ENCODE measurements at places on chromosomes 12 and 14.

DNA sequence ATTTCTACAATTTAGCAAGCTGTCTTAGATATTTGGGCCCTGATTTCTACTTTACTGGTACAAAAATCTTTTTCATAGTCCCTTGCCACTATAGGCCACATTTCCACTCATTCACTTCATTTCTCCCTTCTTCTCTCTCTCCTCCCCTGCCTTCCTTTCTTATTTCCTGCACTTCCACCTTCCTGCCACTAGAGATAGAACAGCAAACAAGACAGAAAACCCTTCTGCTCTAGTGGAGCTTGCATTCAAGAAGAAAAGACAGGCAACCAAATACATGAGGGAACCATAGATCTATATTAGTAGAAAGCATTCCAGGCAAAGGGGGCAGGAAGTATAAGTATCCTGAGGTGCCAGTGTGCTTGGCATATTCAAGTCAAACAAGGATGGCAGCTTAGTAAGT lies 623.5 kb downstream of the FLRT2 start:
- no peaks in the 10 kb centered on the region for H3K27me3 ChIP-seq
- no peak overlapping the region for H3K4me3 ChIP-seq
- H3K36me3 ChIP-seq, result no peaks in the 10 kb centered on the region
- no peaks in the 10 kb centered on the region for H3K4me1 ChIP-seq
- H3K27ac ChIP-seq, result no peak overlapping the region

DNA sequence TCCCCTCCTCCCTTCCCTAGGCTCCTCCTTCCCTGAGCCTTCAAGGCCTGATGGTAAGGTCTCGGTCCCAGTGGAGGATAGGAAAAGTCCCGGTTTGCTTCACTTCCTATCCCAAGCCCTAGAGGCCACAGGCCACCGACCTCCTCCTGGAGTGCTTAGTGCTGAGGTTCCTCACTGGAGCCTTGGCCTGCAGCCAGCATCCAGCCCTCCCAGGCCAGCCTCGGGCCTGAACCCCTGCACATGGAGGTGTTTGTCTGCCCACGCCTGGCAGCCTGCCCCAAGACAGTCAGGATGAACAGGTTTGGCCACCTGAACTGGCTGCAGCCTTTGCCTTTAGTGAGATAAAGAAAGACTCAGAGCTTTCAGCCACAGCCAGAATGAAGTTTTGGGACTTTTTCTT lies 15.8 kb upstream of the KRT7 start:
- H3K4me1 ChIP-seq, result no peaks in the 10 kb centered on the region
- H3K27me3 ChIP-seq, result peaks cover 12% of the 10 kb centered on the region
- H3K36me3 ChIP-seq, result no peaks in the 10 kb centered on the region
- no peak overlapping the region for H3K27ac ChIP-seq

DNA sequence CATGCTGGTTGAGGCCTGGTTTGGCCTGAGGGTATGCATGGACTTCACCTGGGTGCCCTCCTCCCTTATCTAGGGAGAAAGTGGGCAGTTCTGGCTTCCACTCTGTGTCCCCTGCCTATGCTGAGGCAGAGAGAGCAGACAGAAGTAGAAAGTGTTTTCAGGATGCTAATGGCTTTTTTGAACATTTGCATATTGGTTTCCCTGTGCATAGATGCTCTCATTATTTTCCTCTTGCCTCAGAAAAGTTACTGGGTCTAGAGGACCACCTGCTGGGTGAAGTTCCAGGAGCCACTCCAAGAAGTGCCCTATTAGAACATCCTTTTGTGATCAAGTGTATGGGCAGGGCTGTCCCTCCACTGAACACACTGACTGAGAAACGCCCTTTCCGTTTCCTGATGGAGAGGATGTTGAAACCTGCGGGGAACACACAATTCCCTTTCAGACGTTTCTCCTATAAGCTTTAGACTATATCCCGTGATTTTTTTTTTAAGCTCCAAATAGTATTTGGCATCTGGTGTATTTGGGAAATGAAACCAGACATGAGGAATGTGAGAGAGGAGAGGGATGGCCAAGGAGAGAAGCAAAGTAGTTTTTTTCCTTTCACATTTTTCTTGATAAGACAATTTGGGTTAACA lies 66.6 kb downstream of the DAAM1 start:
- no peak overlapping the region for H3K4me3 ChIP-seq
- no peak for DNase-seq
- H3K4me1 ChIP-seq, result peaks cover 8% of the 10 kb centered on the region

GRCh38 chr14:68968051-68968450 lies 11.1 kb downstream of the ACTN1 start:
- H3K4me1 ChIP-seq, result peaks cover 20% of the 10 kb centered on the region
- DNase-seq, result no peak
- peaks cover 4% of the 10 kb centered on the region for H3K27me3 ChIP-seq
- no peak overlapping the region for H3K27ac ChIP-seq
- no peaks in the 10 kb centered on the region for H3K36me3 ChIP-seq
- H3K4me3 ChIP-seq, result no peak overlapping the region

GRCh38 chr14:54374117-54374884 lies 22.5 kb upstream of the CDKN3 start:
- no peak for DNase-seq
- H3K27me3 ChIP-seq, result peaks cover 3% of the 10 kb centered on the region
- H3K4me3 ChIP-seq, result no peak overlapping the region
- no peaks in the 10 kb centered on the region for H3K4me1 ChIP-seq
- H3K27ac ChIP-seq, result no peak overlapping the region

DNA sequence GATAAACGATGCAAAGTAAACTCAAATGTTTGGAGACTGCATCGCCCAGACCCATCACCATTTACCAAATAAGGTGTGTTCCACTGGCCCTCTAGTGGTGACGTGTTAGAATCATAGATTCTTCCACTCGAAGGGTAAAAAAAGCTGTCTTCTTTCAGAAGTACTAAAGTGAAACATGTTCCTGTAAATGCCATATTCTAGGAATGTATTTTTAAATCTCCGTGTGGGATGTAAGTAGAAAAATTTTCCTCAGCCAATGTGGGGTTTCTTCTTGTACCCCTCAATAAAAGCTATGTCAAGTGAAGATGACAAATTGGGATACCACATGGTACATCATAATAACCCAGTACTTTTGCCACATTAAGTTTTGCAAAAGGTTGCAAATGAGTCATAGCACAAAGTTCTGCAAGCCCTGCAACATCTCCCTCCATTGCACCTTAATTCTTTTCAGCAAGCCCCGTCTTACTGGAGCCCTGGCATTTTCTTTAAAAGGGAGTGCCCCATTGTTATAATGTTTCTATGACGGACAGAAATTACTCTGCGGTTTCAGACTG lies 100.8 kb downstream of the CCER1 start:
- no peaks in the 10 kb centered on the region for H3K27me3 ChIP-seq
- no peak overlapping the region for H3K27ac ChIP-seq
- no peaks in the 10 kb centered on the region for H3K4me1 ChIP-seq
- no peaks in the 10 kb centered on the region for H3K36me3 ChIP-seq
- no peak for DNase-seq

DNA sequence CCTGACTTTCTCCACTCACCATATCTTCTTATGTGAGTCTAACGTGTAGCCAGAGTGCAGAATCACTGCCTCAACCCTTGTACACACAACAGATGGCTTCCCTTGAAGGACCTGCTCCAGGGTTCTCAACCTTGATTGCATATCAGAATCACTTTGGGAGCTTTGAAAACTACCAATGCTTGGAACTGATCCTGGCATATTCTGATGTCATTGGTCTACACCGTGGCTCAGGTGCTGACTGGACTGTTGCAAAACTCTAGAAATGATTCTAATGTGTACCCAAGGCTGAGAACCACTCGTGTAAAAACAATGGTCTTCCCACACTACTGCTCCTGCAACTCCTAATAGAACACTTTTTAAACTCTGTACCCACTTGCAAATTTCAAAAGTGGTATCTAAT lies 18.5 kb downstream of the TMEM132D start:
- peaks cover 4% of the 10 kb centered on the region for H3K4me1 ChIP-seq
- H3K36me3 ChIP-seq, result no peaks in the 10 kb centered on the region
- H3K27me3 ChIP-seq, result peaks cover 5% of the 10 kb centered on the region
- no peak overlapping the region for H3K27ac ChIP-seq
- no peak overlapping the region for H3K4me3 ChIP-seq
